Effector CD4-positive, alpha-beta T cell (primary cell): ENCODE measurements at places on chromosomes 2 and 18.

DNA sequence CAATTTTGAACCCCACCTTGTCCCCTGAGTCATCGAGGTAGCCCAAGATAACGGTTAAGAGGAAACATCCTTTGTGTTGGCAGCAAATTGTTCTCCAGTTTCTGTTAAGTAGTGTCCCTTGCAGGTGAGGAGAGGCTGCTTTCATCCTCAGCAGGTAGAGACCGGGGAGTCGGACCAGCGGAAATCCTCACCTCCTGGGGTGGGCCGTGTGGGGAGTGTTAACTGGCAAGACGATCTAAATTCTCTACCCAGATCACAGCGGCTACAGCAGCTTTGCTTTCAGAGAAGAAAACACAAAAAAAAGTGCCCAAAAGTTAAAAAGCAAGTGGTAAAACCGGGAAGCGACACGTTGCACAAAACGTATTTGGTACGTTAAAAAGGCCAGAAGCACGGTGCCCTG, 63.2 kb downstream of the ADI1 start:
- no peak for DNase-seq

- no peak for DNase-seq
Observed at GRCh38 chr2:182481676-182482075, 54.8 kb upstream of the PDE1A start.

- DNase-seq, result no peak
Observed at GRCh38 chr2:144935736-144936135, 415.8 kb upstream of the ZEB2 start.

GRCh38 chr18:46678041-46678440, 21.0 kb upstream of the LOXHD1 start:
- no peak for DNase-seq

DNA sequence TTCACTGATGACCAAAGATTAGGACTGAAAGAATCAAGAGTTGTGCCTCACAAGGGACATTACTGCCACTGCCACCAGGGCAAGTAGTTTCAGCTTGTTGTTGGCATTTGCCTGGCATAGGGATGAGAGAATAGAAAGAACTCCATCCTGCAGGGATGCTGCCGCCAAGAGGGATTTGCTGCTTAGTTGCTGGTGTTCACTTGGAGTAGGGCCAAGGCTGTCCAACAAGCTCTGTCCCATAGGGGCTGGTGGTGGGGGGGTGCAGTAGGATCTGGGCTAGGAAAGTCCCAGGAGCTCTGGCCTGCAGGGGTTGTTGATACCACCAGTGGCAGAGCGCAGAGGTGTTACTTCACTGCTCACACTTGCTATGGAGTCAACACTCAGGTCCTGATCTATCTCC, 84.9 kb upstream of the MGAT4A start:
- no peak for DNase-seq
